ENCODE measurements at places on chromosomes 7 and 10.

- no peak for DNase-seq
Observed at GRCh38 chr10:78851647-78852046, 217.1 kb upstream of the ZMIZ1 start.

DNA sequence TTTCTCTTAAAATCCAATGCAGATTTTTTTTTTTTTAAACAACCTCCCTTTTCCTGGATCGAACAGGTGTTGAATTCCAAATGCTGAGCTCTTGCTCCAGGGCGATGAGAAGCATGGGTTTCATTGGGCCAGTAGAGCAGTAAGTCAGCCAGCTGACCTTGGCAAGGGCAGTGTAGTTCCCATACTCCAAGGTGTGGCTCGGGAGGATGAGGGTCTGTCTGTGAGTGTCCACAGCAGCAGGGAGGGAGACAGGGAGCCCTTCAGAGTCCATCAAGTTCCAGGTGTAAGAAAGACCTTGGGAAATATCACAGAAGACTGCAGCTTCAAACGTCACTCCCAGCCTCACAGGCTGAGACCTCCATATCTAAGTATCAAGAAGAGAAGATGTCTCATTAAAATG lies 50.4 kb downstream of the PKD1L1 start:
- DNase-seq = no peak

GRCh38 chr10:8594176-8594575 lies 539.7 kb downstream of the GATA3 start:
- no peak for DNase-seq

DNA sequence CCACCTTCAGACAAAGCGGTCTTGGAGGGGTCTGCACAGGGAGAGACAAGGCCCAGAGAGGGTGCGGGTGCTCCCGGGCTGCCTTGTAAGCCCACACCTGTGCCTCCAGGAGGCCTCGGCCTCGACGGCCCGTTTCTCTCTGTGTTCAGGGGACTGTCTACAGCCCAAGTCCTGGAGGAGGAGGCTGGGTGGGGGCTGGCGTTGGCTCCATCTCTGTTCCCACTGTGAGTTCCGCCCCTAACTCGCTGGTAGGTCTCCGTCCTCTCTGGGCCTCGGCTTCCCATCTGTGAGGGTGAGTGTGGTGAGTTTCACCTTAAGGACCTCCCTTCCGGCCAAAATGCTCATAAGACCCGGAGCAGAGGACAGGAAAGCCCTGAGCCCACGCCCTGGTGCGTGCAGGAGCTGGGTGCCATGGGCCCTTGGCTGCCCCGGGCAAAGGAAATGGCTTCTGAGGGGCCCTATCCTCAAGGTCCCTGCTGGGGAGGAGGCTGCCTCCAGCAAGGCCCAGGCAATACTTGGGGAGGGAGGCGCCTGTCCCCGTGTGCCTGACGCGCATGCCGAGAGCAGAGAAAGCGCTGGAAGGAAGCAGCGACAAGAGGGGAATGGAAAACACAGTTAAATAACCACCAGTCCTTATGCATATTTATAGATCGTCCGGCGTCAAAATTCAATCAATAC lies 276.8 kb downstream of the ELFN1 start:
- no peak for DNase-seq

DNA sequence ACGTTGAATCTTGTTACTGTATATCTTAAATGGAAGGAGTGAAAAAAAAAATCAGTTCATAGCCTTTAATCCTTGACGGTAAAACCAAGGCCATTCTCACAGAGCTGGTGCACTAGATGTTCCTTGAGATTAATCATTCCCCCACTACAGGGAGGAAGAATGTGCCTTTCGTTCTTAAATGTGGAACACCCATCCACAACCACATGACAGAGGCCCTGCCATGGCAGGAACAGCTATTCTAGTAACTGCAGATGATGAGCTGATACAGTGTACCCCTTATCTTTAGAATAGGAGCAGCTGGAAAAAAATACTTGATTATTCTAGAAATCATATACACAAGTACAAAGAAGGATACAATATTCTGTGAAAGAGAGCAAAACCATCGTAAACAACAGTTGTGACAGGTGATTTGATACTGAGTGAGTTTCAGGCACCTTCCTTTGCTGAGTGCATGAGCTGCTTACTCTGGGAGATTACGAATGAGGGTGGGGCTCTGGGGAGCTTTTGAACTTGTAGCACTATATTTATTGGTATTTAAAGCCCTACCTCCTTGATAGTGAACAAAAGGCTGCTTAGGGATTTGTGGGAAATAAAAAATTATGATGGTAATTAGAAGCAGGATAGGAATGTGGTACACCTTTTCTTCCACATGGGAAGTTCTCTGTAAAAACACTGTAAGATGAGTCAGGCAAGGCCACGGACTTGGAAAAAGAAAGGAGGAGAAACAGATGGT lies 244.4 kb upstream of the SLC26A5 start:
- DNase-seq = no peak

- DNase-seq = no peak
Observed at GRCh38 chr10:15516256-15517085, 145.4 kb upstream of the FAM171A1 start.

DNA sequence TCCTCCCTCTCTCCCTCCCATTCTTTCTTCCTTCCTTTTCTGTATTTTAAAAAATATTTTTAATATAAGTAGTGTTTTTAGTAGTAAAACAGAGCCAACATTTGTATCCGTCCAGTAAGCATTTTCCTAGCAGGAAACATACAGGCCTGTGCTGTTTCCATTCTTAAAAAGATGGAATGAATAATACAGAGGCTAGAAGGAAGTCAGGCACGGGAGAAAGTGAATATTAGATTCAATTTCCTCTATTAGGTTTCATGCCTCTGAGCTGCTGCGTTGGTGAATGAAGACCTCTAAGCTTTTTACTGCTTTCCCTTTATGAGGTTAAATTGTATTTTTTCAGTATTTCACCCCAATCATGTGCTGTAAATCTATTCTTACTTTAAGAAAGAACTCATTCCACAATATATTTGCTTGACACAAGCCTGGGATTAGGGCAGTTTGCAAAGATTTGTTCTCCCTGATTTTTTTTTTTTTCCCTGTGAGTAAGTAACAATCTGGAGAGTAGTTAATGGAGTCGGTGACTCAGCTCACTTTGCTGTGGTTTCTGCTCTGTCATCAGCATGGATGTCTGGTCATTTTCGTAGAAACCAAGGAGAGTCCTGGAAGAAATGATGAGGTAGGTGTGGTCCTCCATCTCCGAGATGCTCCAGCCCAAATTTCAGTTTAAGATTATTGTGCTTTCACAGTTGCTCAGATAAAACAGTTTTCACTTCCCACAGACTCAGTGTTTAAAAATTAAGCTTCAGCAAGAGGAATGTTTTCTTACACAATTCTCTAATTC lies 76.1 kb upstream of the PITRM1 start:
- no peak for DNase-seq

GRCh38 chr7:129073204-129073603 lies 18.3 kb upstream of the TNPO3 start:
- no peak for DNase-seq

GRCh38 chr7:135274495-135275268 lies 41.0 kb downstream of the STRA8 start:
- DNase-seq = peak; percentile 64

- DNase-seq = no peak
Observed at GRCh38 chr10:43292755-43293676, 26.2 kb upstream of the RASGEF1A start.

DNA sequence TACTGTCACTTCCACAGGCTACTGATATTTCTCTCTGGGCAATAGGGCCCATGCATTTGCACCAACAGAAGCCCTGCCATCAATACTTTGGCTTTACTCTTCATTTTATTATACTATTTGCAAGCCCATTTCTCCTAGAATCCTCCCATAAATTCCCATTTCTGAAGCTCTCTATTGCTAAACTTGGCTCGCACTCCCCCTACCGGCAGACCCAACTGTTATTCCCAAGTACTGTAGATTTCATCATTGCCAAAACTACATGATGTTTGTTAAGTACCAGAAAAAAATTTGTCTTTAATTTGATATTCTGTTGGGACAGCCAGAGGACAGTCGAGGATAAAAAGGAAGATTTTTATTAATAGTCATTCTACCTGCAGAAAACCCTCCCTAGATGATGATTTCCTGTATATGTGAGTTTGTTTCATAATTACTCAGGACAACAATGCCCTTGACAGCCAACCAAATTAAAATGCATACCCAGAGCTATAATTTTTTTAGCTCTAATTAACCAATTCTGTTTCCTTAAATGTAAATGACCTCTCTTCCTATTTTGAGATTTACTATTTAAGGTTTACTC lies 298.6 kb downstream of the REEP3 start:
- peak; percentile 18 for DNase-seq

- DNase-seq = no peak
Observed at GRCh38 chr7:105617280-105618015, 36.2 kb upstream of the EFCAB10 start.

DNA sequence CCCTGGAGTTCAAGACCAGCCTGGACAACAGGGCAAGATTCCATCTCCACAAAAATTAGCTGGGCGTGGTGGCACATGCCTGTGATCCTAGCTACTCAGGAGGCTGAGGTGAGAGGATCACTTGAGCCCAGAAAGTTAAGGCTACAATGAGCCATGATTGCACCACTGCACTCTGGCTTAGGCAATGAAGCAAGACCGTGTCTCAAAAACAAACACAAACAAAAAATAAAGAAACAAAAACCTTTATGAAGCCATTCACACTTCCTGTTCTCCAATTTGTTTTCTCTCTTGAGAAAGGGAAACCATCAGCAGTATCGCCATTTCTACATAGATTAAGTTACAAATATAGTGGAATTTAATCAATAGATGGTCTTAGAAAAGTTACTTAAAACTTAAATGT lies 19.8 kb downstream of the YME1L1 start:
- DNase-seq = no peak

GRCh38 chr7:110373859-110374258 lies 717.1 kb upstream of the LRRN3 start:
- DNase-seq = no peak

DNA sequence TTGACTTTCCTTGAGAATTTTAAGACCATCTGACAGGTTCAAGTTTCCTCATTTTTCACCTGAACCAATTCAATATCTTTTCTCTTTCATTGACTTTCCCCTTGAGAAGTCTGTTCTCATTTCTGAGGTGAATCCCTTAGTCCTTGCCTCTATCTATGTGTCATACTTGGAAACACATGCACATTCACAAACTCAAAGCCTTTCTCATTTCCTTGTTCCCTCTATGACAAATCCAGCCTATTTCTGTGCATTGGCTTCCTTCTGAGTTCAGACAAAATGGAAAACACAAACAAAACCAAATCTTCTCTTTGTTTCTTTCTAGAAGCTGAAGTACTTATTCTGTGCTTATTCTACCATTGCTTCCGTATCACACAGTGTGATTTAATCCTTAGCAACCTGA lies 13.8 kb downstream of the PTTG1IP2 start:
- no peak for DNase-seq

- DNase-seq = no peak
Observed at GRCh38 chr7:150377196-150377595, 1.9 kb upstream of the ZNF775 start.

- DNase-seq = no peak
Observed at GRCh38 chr7:87735360-87735759, 107.2 kb downstream of the RUNDC3B start.

DNA sequence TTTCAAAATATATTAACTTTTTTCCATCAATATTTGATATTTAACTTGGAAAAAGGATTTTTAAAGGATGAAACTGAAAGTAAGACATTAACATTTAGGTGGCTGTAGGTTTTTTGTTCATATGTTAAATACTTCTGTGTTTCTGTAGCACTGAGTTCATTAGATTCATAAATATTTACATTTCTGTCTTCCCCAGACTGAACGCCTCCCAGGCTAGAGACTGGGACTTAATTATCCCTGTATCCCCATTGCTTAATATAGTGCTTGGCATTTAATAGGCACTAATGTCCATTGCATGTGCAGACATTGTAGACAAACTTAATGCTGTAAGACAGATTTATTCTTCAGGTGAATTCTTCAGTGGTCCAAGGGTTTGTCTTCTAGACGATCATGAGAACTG lies 7.4 kb downstream of the PTPN12 start:
- no peak for DNase-seq

DNA sequence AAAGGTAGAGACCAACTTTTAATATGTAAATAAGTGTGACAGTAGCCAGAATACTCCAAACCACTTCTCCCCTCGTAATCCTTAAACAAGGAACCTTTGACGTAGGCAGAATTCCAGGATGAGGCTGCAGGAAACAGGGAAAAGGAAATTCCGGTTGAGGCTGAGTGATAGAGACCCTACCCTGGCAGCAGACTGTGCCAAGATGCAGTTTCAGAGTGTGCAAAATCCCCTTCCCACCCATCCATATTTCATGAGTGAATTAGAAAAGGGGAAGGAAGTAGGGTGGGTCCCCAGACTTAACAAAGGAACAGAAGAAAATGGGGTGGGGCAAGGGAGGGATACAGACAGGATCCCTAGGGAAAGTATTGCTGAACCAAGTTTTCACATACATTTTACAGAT lies 143.0 kb downstream of the RAPGEF5 start:
- DNase-seq = no peak

DNA sequence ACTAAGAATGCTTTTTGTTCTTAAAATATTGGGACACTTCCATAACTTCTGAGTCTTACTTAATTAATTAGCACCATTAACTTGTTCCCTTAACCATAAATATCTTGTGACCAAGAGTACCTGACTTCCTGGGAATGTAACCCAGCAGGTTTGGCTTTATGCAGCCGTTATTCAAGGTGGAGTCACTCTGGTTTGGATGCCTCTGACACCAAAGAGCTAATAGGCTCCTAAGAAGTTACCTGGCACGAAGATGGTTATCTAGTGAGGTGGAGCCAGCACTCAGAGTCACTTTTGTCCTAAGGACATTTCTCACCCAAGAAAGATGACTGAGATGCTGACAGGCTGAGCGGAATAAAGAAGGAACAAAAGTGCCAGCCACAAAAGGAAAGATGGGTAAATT lies 172.3 kb downstream of the C1GALT1 start:
- DNase-seq = no peak

GRCh38 chr10:31819391-31819820 lies 109.2 kb downstream of the ARHGAP12 start:
- no peak for DNase-seq

- DNase-seq = no peak
Observed at GRCh38 chr7:25884265-25884828, 267.7 kb upstream of the NFE2L3 start.

DNA sequence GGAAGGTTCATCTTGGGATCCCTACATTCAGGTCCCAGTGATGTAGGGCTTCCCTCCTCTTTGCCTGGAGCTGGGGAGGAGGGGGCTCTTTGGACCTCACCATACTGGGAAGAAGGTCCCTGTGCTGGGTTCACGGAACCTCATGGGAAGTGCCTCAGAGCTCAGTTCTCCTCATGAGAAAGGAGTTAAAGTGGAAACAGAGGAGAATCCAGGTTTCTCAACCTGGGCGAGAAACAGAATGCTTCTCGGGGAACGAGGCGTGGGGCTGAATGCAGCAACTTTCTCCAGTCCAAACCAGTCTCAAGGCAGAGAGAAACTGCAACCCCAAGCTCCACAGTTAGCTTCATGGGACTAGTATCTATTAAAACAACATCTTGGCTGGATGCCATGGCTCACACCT lies 382.7 kb upstream of the FOXK1 start:
- no peak for DNase-seq
